ENCODE measurements at places on chromosomes 3 and 15. TPM values are rescaled to one million over a fixed set of nuclear protein-coding genes. Genes with fewer than 3 reads are reported as not detected.

DNA sequence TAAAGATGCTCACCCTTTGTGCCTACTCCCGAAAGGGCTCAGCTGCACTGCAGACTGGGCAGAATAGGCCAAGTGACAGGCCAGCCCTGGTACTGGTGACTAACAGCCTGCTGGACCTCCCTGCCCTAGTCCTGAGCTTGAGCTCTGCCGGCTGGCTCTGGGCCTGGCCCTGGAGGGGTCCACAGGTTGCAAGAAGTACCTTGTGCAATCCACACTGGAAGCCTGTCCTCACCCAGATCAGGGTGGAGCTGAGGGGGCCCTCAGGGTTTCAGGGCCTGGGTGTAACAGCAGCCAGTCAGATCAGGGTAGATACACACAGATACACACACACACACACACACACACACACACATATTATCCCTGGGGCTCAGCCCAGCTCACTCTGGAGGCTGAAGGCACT lies 27.3 kb upstream of the PLA2G4D start:
- no peak overlapping the region for H3K4me3 ChIP-seq
- H3K27me3 ChIP-seq: no peaks in the 10 kb centered on the region
- H3K27ac ChIP-seq: no peak overlapping the region
- H3K36me3 ChIP-seq: no peaks in the 10 kb centered on the region
- H3K4me1 ChIP-seq: no peaks in the 10 kb centered on the region

The ERICH6 gene
- total RNA-seq: not detected

GRCh38 chr3:13575459-13576061 lies 26.6 kb downstream of the FBLN2 start:
- no peak for DNase-seq
- H3K4me1 ChIP-seq: peaks cover 16% of the 10 kb centered on the region
- H3K36me3 ChIP-seq: no peaks in the 10 kb centered on the region
- H3K27me3 ChIP-seq: no peaks in the 10 kb centered on the region
- H3K27ac ChIP-seq: no peak overlapping the region

GRCh38 chr3:52518723-52519444 lies 14.8 kb downstream of the NT5DC2 start:
- H3K4me3 ChIP-seq: no peak overlapping the region
- no peaks in the 10 kb centered on the region for H3K4me1 ChIP-seq
- DNase-seq: no peak
- H3K27me3 ChIP-seq: no peaks in the 10 kb centered on the region

The SPATA12 gene
- 0.57 TPM for total RNA-seq

DNA sequence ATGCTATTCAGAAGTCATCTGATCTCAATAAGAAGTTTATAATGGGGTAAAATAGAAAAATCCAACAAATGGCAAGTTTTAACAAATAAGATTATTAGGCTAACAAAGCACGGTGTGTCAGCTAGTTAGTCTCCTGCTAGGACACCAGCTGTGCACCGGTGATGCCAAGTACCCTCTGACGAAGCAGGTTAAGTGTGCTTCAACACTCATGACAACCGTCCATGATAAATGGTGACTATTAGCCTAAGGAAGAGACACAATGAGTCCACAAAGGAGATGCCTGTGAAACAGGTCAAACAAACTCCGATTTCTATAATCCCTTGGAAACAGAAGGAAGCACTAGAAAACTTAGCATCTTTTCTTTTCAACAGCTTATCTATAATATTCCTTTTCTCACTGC lies 36.5 kb downstream of the ATP13A3 start:
- H3K27ac ChIP-seq: 0 out of 2 replicates have a peak overlapping the region, but pooled peaks have one; percentile 4
- H3K27me3 ChIP-seq: no peaks in the 10 kb centered on the region
- H3K36me3 ChIP-seq: peaks cover 80% of the 10 kb centered on the region

- no peaks in the 10 kb centered on the region for H3K36me3 ChIP-seq
- peaks cover 10% of the 10 kb centered on the region for H3K27me3 ChIP-seq
These were observed 36.5 kb downstream of the GOLGA6L10 start for GRCh38 chr15:82312586-82313349.

GRCh38 chr15:87712211-87712610 lies 544.3 kb downstream of the NTRK3 start:
- H3K4me3 ChIP-seq: no peak overlapping the region
- DNase-seq: no peak
- H3K36me3 ChIP-seq: no peaks in the 10 kb centered on the region
- H3K27ac ChIP-seq: no peak overlapping the region
- H3K4me1 ChIP-seq: no peaks in the 10 kb centered on the region

DNA sequence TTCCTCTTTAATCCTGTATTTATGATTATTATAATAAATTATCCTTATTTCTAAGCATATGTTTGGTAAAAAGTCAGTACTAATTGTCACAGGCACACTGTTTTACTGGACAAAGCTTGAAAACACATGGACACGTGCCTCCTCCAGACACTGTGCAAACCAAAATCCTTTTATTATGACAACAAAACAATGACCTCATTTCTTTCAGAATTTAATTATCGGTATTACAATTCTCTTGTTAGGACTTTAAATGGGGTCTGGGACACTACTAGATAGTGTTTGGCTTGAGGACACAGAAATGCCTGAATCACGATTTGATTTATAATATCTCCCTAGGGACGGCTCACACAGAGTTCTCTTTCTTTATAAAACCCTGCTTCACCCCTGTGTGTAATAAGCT lies 107.3 kb upstream of the IGSF10 start:
- H3K36me3 ChIP-seq: no peaks in the 10 kb centered on the region
- H3K4me1 ChIP-seq: no peaks in the 10 kb centered on the region
- no peak overlapping the region for H3K4me3 ChIP-seq
- DNase-seq: no peak
- H3K27me3 ChIP-seq: no peaks in the 10 kb centered on the region

DNA sequence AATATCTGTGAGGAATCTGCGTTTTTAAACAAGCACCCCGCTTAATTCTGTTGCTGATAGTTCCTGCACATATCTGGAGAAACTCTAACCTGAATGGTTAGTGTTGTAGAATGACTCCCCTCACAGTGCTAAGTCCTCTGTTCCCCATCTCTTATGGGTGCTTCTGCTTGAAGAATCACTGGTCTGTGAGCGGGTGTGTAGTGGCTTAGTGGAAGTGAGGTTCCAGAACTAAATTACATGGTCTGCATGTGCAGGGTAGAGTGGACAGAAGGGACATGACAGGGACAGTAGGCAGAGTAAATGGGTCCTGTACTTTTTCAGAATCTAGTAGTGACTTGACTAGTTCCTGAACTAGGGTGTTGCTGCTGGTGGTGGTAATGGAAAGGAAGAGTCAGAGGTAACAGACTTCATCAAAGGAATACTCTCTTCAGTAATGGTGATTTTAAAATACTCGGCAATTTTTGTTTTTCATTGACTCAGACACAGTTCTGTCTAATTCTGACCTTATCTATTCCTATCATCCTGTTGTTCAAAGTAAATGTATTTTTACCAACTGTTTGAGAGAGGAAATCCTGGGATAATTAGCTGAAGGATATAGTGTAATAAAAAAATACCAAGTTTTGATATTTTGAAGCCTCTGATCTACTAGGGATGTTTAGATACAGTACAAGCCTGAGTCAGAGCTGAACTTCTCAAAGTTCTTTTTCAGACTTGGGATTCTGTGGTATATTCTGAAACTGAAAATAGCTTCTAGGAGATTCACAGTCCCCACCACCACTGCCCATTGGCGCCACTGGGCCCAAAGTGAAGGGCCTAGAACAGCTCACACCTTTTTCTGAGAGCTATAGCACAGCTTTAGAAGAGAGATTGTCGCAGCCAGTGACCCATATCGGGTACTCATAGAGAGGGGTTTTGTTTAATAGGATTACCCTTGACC lies 55.5 kb downstream of the FNDC3B start:
- H3K27me3 ChIP-seq: no peaks in the 10 kb centered on the region
- H3K27ac ChIP-seq: peak overlapping the region; percentile 38
- H3K4me1 ChIP-seq: peaks cover 58% of the 10 kb centered on the region
- no peak overlapping the region for H3K4me3 ChIP-seq

DNA sequence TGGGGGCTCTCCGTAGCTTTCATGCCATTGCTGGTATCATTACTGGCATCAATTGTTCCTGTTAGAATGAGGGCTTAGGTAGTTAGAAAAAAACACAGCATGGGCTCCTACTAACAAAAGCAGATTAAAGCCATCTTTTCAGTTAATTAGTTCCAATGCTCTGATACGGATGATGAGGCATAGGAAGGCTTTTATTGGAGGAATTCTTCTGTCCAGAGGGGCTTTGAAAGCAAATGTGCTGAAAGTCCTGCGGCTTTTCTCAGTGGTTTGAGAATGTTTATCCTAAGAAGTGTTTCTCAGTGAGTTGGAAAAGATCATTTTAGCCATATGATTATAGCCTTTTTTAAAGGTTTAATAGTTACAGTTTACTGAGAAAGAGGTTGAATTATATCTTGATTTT lies 198.5 kb downstream of the THSD4 start:
- H3K4me3 ChIP-seq: no peak overlapping the region
- H3K4me1 ChIP-seq: no peaks in the 10 kb centered on the region
- H3K27me3 ChIP-seq: no peaks in the 10 kb centered on the region

The PTH1R gene
- total RNA-seq: not detected

DNA sequence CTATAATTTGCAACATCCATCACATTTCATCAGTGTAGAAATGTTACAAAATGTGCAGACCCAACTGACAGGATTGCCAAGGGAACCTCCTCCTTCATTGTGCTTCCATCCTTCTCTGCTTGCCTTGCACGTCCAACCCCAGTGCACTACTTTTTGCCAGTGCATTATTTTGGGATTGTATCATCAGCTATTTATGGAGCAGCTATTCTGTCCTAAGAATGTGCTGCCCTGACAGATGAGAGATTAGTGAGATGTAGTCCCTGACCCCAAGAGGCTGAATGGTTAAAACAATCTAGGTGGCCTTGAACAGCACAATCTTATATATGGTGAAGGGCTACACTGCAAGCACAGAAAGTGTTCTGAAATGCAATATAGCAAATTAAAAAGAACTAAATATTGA lies 935.8 kb downstream of the IGSF11 start:
- H3K4me1 ChIP-seq: no peaks in the 10 kb centered on the region
- DNase-seq: no peak
- no peak overlapping the region for H3K27ac ChIP-seq
- no peaks in the 10 kb centered on the region for H3K36me3 ChIP-seq
- no peak overlapping the region for H3K4me3 ChIP-seq

DNA sequence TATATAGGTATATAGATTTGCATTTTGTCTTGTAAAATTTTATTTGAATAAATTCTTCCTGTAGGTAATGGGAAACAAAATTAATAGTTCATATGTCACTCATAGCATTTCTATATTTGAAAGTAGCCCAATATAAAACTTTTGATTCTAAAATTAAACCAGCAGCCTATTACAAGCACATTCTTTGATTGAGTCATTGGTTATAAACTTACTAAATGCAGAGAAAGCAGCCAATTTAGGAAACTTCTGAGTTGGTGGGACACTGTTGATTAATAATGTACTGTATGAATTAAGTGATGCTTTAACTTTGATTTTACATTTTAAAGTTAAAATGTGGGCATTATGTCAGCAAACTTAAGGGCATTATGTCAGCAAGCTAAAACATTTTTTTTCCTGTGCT lies 34.5 kb downstream of the NR1D2 start:
- no peaks in the 10 kb centered on the region for H3K27me3 ChIP-seq
- DNase-seq: no peak
- no peak overlapping the region for H3K27ac ChIP-seq
- no peak overlapping the region for H3K4me3 ChIP-seq
- no peaks in the 10 kb centered on the region for H3K4me1 ChIP-seq

DNA sequence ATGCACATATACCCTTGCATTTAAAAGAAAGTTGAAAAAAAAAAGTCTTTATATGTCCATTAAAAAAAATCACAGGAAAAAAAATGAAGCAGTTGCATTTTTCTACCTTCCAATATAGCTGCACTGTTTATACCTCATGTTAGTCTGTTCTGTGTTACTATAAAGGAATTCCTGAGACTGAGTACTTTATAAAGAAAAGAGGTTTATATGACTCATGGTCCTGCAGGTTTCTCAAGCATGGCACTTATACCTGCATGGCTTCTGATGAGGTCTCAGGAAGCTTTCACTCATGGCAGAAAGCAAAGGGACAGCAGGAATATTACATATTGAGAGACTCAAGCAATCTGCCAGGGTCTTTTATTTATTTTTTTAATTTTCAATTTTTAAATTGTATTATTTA lies 277.2 kb upstream of the BCHE start:
- DNase-seq: no peak
- no peak overlapping the region for H3K27ac ChIP-seq
- H3K36me3 ChIP-seq: no peaks in the 10 kb centered on the region
- no peak overlapping the region for H3K4me3 ChIP-seq
- H3K4me1 ChIP-seq: no peaks in the 10 kb centered on the region
- no peaks in the 10 kb centered on the region for H3K27me3 ChIP-seq

DNA sequence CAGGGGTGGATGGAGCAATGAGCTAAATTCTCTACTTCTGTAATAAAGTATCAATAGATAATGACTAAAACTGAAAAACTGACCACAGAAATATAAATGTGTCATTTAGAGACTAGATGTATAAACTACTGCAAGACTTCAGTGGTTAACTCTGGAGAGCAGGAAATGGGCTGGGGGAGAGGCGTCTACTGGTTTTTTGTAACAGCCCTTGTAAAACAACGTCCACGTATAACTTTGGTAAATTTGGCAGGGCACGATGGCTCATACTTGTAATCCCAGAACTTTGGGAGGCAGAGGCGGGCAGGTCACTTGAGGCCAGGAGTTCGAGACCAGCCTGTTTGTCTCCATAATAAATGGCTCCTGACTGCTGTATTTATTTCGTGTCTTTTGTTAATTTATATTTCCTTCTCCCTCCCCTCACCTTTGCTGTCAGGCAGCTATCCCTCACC lies 12.5 kb downstream of the RAB27A start:
- H3K27ac ChIP-seq: no peak overlapping the region
- DNase-seq: no peak
- peaks cover 26% of the 10 kb centered on the region for H3K4me1 ChIP-seq
- no peaks in the 10 kb centered on the region for H3K36me3 ChIP-seq
- H3K27me3 ChIP-seq: no peaks in the 10 kb centered on the region

- no peak within 1 kb of the TSS for H3K4me3 ChIP-seq
- no peaks in the 10 kb centered on the region for H3K36me3 ChIP-seq
- no peak within 1 kb of the TSS for H3K27ac ChIP-seq
- DNase-seq: no peak
These were observed at the start of gene IMPG2 for GRCh38 chr3:101320475-101320874. Gene IMPG2 (minus strand): TSS chr3:101320575. CDS start chr3:101320372, 203 bp downstream.

The CTXN2 gene
- total RNA-seq: not detected

DNA sequence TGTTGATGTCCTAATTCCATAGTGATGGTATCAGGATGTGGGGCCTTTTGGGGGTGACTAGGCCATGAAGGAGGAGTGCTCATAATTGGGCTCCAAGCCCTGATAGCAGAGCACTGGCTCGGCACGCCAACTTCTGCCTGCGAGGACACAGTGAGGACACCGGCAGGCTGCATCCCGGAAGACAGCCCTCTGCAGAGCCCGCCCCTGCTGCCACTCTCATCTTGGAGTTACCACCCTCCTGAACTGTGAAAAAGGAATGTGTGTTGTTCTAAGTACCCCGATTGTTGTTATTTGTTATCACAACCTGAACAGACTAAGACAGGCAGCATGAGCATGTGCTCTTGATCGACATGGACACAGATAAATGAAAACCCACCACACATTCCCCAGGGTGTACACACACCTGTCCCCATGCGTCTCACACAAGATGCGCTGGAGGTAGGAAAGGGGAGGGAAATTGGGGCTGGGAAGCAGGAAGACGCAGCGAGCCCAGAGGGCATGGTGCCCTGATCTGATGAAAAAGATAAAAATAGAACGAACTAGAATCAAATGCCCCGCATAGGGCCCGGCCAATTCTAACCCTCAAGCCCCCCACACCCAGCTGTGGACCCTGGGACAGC lies 40.1 kb downstream of the RPN1 start:
- no peaks in the 10 kb centered on the region for H3K27me3 ChIP-seq
- no peak for DNase-seq
- no peak overlapping the region for H3K27ac ChIP-seq
- no peak overlapping the region for H3K4me3 ChIP-seq
- H3K4me1 ChIP-seq: no peaks in the 10 kb centered on the region

The C2CD4A gene
- total RNA-seq: 0.09 TPM

GRCh38 chr3:63876260-63876659 lies 12.6 kb downstream of the ATXN7 start:
- peaks cover 18% of the 10 kb centered on the region for H3K4me1 ChIP-seq
- H3K27ac ChIP-seq: no peak overlapping the region
- no peaks in the 10 kb centered on the region for H3K27me3 ChIP-seq
- DNase-seq: no peak

Data from PC-9 (cell line).